DMS 273 treated with DMSO at 0.1 percent for 48 hours (cell line): ENCODE measurements at places on chromosomes 1 and 21.

DNA sequence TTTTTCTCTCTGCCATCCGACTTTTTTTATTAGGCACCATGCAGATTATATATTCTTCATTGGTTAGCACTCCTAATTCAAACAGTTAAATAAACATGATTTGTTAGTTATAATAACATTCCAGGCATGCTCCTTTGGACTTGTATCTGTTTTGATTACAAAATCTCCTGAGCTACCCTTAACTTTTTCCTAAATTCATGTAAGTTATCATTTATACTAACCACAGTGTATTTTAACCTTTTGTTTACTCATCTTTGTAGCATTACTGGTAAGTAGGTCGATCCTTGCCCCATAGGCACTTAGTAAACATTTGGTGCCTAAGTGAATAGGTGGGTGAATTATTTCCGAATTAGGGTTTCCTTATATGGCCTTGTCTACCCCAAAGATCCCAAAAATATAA lies 43.8 kb downstream of the MIER1 start:
- no peak for DNase-seq

- DNase-seq: no peak
These were observed 53.2 kb downstream of the CNN3 start for GRCh38 chr1:94873520-94874351.

DNA sequence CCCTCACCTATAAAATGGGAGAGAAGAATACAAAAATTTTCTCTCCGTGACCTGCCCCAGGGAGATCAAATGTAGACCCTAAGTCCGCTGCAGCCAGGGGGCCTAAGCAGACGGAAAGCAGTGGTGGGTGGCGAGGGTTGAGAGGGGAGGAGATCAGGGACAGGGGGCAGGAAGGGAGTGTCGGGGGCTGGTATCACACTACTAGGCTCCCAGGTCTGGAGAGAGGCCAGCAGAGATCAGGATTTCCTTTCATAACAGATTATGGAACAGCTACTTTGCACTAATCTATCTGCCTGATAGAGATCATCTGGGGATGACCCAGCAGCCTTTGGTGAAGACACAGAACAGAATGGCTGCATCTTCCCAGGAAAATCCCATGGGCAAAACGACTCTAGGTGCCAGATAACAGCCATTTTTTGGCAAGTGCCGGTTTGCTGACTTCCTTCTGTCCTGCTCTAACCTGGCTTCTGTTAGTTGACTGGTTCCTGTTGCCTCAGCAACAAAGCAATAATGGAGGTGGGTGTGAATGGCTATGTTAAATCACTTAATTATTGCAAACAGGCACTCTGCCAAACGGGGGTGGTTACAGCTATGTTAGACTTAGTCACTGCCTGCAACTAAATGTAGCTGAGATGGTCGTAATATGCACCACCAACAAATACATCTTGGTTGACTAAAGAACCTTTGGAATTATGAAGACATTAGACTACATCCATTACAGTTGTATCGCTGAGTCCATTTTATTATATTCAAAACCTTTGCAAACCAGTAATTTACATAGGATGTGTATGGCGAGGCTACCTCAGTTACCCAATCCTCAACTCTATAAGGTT lies 30.0 kb upstream of the EPS8L3 start:
- peak; percentile 81 for DNase-seq

GRCh38 chr1:161973924-161974845 lies 49.5 kb downstream of the OLFML2B start:
- DNase-seq: no peak

GRCh38 chr21:32424191-32424535 lies 11.7 kb downstream of the EVA1C start:
- DNase-seq: no peak

GRCh38 chr1:217370757-217371156 lies 260.1 kb downstream of the GPATCH2 start:
- no peak for DNase-seq

DNA sequence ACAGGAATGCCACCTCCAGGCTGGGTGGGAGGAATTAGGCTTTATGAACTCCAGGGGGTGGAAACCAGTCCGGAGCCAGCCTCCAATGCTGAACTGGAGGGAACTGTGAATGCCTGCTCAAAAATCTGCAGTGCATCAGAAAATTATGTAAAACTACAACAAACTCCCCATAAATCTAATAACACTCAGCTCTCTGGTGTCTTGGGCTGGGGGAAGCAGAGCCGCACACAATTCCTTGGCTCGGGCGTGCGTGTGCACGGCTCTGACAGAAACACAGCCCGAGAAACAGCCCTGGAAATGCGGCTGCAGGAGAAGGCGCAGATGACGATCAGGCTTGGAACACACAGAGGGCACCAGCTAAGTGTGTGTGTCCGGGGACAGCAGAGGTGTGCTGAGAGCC lies 127.6 kb upstream of the VAMP3 start:
- DNase-seq: no peak

DNA sequence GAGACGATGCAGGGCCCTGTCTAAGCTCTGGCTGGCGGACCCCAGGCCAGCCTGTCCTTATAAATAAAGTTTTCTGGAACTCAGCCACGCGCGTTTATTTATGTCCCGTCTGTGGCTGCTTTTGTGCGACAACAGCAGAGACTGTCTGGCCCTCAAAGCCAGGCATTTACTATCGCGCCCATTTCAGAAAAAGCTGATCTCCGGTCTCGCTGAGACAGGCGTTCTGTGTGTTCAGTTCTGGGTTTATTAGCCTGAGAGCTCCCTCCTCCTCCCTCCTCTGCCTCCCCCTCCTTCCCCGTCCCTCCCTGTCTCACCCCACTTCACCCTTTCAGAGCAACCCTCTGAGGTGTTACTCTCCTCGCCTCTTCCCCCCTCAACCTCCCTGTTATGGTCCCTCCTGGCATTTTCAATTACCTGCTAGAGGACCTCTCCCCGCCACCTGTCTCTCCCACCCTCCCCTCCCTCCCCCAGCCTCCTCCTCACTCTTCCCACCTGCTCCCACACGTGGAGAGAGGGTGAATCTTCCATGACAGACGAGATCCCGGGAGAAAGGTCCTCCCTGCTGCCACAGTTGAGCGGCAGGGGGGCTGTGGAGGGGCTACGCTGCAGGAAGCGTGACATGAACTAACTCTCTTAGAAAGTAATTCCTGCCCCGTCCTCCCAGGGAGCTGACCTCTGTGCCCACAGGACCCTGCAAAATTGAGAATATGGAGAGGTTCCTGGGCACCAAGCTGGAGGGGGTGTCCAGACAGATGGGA lies 59.9 kb downstream of the SPSB1 start:
- DNase-seq: no peak

DNA sequence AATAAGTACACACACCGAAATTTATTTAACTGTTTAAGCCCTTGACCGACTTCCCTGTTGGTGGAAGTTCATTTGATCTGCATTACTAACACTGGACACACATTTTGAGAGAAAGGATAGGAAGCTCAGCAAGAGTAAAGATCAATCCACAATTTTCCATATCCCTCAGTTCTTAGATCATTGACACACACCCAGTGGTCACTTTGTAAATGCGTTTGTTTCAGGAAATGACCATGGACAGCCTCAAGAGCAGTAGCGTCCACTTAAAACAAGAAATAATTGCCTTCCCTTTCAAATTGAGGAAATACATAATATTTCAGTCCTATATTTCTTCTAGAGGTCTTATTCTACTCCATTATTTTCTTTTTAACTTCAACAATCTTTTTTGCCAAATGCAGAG lies 511.5 kb upstream of the PTBP2 start:
- DNase-seq: no peak

DNA sequence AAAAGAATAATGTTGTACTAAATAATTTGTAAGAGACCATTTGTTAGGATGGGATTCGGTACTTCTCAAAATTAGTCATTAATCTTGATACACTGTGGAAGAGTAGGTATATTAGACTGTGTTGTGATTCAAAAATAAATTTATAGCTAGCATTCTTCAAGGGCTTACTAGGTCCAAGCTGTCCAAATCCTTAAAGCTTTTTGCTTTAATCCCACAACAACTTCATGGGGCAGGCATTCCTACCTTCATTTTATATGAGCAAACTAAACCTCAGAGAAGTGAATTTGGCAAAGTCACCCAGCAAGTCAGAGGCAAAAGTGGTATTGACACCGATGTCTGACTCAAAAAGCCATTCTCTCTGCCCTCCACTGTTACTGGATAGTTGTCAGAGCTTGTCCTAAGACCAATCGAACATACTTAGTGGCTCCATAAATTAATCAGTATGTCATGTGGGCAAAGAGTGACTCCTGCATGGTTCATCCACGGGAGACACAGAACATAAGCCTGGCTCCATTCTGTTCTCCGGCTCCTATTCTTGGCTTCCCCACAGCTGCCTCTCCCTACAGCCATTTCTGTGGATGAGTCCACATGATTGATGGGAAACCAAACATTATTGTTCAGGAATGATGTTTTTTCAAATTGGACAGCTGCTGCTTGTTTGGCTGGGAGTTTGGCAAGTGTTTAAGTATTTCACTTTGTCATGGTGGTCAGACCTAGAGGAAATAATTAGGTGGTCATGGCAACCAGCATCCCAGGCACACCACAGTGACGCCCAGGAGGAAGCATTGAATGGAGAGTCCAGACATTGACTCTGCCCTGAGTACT lies 133.4 kb upstream of the FGGY start:
- DNase-seq: peak; percentile 9

DNA sequence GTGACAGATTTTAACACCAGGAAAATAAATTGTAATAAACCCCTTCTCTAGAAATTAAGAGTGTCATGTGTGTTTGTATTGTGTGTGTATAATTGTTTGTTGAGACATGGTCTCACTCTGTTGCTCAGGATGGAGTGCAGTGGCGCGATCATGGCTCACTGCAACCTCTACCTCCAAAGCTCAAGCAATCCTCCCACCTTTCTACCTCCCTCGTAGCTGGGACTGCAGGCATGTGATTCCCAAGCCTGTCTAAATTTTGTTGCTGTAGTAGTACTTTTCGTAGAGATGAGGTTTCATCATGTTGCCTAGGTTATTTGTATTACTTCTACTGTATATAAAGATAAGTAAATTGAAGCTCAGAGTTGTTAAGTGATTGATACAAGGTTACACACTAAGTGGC lies 68.5 kb upstream of the RAVER2 start:
- no peak for DNase-seq

GRCh38 chr1:77475641-77476040 lies 193.8 kb downstream of the AK5 start:
- DNase-seq: no peak

DNA sequence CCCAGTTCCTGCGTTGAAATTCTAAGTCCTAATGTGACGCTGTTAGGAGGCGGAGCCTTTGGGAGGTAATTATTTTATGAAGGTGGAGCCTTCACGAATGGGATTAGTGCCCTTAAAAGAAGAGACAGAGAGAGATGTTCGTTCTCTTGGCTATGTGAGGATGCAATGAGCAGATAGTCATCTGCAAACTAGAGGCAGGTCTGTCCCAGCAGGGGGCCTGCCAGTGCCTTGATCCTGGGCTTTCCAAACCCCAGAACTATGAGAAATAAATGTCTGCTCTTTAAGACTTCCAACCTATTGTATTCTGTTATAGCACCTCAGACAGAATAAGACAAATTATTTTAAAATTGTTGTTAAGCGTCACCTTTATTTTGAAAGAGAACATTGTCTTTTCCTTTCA lies 123.1 kb upstream of the KCNJ6 start:
- DNase-seq: no peak

- DNase-seq: no peak
These were observed 28.2 kb downstream of the UBE2G2 start for GRCh38 chr21:44773291-44773932.

GRCh38 chr1:34876406-34876805 lies 16.9 kb upstream of the SMIM12 start:
- no peak for DNase-seq

- DNase-seq: no peak
These were observed 19.1 kb downstream of the FUCA1 start for GRCh38 chr1:23848673-23849616.

- no peak for DNase-seq
These were observed 321.6 kb downstream of the LMO4 start for GRCh38 chr1:87650306-87650705.

- DNase-seq: no peak
These were observed 25.4 kb upstream of the TMEM54 start for GRCh38 chr1:32926562-32926961.

DNA sequence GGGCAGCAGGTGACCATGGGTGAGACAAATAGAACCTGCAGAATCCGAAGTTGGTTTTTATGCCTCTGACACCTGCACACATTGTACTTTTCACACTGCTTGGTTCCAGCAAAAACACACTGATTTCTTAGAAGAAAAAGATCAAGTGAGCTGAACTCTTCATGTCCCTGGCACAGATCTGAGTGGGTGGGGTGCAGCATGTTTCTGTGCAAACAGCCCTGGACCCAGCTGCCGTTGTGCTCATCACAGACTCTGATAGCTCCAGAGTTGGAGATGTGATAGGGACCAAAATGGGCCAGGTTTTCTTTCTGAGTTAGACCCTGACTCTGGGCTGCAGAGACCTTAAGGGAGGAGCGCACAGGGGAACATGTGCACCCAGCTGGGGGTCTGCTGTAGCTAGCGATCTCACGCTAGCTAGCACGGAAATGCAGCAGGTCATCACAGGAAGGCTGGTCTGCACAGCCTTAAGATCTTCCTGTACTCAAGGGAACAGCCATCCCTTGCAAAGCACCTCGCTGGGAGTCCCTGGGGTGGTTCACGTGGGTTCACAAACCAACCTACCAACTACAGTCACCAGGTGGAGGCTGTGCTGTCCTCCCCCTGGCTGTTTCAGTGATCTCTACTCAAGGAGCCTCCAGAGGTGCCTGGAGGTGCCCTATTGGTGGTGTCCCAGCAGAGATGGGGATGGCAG lies 291.1 kb downstream of the PTPRU start:
- no peak for DNase-seq

GRCh38 chr1:208093754-208094719 lies 150.1 kb downstream of the PLXNA2 start:
- no peak for DNase-seq

- DNase-seq: no peak
These were observed 414.9 kb downstream of the PTPRU start for GRCh38 chr1:29651246-29651645.

GRCh38 chr1:4331767-4332163 lies 322.6 kb upstream of the AJAP1 start:
- DNase-seq: no peak

- no peak for DNase-seq
These were observed 19.1 kb upstream of the MRPS6 start for GRCh38 chr21:34054259-34054658.

DNA sequence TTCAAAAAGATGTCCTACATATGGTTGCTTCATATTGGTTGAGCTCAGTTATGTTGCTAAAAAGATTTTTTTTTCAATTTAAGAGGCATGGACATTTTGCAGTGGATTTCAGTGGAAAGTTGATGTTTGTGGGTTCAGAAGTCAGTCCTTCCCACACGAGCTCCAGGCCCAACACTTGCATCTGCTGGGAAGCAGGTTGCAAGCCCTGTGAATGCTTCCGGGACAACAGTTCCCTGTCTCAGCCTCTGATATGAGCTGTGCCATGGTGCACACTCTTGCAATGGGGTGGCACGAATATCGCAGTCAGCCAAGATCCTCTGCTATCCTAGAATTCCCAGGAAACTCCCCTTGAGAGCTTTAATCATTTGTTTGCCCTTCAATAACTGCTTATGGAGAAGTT lies 30.3 kb upstream of the ABCG1 start:
- DNase-seq: no peak

DNA sequence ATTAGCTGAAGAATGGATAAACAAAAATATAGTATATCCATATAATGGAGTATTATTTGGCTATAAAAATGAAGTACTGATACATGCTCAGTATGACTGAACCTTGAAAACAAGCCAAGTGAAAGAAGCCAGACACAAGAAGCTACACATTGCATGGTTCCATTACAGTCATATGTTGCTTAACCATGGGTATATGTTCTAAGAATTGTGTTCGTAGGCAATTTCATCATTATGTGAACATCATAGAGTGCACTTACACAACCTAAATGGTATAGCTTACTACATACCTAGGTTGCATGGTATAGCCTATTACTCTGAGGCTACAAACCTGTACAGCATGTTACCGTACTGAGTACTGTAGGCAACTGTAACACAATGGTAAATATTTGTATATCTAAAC lies 28.6 kb upstream of the FCAMR start:
- no peak for DNase-seq
